ENCODE measurements at places on chromosomes 5 and 9. TPM values are rescaled to one million over a fixed set of nuclear protein-coding genes. Genes with fewer than 3 reads are reported as not detected.

The OBP2B gene
- total RNA-seq: not detected

The SOHLH1 gene
- total RNA-seq: not detected

The TMEM267 gene
- 23.8 TPM for total RNA-seq

The AIF1L gene
- 75.4 TPM for total RNA-seq

The CYSTM1 gene
- total RNA-seq: 27.9 TPM

The EQTN gene
- total RNA-seq: not detected

The SPATA9 gene
- total RNA-seq: 1.7 TPM

The BTNL9 gene
- not detected for total RNA-seq

The KIF4B gene
- not detected for total RNA-seq
